ENCODE measurements at places on chromosomes 16 and 17. TPM values are rescaled to one million over a fixed set of nuclear protein-coding genes. Genes with fewer than 3 reads are reported as not detected.

The CES4A gene
- polyA plus RNA-seq: 2.3 TPM

The ADAM11 gene
- 1.6 TPM for polyA plus RNA-seq

The MATCAP1 gene
- 18.7 TPM for polyA plus RNA-seq

The GRIN2A gene
- polyA plus RNA-seq: 0.26 TPM

The SLC47A1 gene
- 0.62 TPM for polyA plus RNA-seq

The KRT25 gene
- polyA plus RNA-seq: not detected

The CTRL gene
- polyA plus RNA-seq: 3.6 TPM

DNA sequence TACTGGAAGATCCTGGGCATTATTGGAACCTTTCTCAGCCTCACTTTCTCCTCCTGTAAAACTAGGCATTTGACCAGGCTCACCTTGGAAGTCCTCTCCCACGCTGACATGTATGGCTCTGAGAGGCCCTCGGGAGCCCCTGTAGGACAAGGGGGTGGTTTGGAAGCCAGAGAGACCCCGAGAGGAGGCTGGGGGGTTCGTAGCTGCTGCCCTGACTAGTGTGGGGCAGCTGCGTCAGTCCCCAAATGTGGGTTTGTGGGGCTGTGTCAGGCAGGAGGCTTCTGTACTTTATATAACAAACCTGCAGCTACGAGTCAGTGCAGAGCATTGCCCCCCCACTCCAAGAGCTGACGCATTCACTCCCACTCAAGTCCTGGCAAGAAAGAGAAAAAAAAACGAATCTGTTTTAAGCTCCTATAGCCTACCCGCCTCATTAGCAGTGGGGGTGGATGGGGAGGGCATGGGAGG is 1.8 kb downstream of the CX3CL1 start:
- DNase-seq: no peak

- no peak for DNase-seq
Measured at GRCh38 chr16:79966226-79966625, 365.7 kb upstream of the MAF start.

- no peak for DNase-seq
Measured at GRCh38 chr17:34665819-34666763, 86.7 kb downstream of the TMEM132E start.

DNA sequence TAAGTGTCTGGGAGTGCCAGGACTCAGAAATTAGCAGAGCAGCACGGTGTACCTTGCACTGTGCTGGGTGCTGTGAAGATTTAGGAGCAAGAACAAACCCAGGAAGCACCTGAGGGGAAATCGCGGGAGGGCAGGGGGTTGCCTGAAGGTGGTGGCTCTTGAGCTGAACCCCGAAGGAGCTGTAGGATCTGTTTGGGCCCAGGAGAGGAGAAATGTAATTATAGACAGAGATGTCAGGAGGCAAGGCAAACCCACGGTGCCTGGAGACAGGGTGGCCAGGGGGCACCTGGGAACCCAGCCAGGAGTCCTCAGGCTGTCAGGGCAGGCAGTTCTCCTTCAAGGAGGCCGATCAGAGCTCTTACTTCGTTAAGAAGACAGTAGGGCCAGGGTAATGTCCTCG is 109.1 kb downstream of the C16orf78 start:
- no peak for DNase-seq

DNA sequence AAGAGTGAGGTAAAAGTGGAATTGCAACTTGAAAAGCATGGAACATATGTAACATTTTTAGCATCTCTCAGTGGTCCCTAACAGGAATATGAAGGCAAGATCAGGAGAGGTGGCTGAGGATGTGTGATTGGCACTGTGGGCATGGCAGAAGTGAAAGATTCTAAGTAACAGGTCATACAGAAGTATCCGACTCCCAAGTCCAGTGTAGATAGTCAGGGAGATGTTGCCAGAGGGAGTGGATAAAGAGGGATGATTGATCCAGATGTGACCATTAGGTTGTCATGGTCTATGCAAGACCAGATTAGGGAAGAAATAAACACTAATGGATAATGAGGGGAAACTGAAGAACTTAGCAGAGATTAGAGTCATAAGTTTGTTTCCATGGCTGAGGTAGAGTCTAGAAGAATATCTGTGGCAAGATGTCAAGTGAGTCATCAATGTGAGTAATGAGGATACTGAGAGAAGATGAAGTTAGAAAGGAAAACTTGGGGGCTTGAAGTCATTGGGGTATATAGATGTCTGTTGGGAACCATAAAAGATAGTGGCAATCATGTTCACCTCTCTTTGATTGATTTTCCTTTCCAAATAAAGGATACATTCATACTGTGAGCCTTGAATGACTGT is 23.9 kb upstream of the CAPNS2 start:
- peak; percentile 51 for DNase-seq

GRCh38 chr17:45170931-45171337 is 9.3 kb downstream of the HEXIM2 start:
- DNase-seq: no peak

DNA sequence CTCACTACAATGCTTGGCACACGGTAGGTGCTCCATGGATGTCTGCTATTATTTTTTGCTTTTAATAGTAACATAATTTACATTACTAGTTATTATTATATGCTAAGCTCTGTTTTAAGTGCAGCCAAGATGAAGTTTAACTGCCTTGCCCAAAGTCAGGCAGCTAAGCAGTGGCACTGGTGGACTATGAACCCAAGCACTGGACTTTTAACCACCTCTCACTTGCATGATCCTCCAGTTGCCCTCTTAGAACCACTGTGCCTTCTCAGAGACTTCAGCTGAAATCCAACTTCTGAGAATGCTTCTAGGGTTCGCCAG is 1.5 kb upstream of the ZNF207 start:
- no peak for DNase-seq

GRCh38 chr16:66020642-66021041 is 345.8 kb upstream of the CDH5 start:
- DNase-seq: no peak

DNA sequence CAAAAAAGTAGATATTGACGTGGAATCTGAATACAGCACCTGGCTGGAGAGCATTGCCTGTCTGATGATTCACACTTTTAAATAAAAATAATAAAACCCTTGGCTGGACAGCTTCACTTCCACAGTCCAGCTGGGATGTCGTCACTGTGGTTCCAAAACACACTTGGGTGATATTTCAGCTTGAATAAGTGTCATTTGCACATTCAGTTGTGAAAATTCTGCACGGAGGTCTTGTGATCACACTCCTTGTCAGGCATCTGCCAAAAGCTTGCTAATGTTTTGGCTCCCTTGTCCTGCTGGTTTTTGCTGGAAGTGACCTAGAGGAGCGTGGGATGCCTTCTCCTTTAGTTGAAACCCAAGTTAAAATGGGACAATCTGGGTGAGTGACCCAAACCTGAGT is 60.7 kb downstream of the PCTP start:
- DNase-seq: no peak

GRCh38 chr16:69555437-69555836 is 10.3 kb upstream of the NFAT5 start:
- no peak for DNase-seq

All from muscle of back (tissue), 13 donors.